Activated naive CD8-positive, alpha-beta T cell treated with anti-CD3 and anti-CD28 coated beads for 36 hours (primary cell): ENCODE measurements at places on chromosomes 12 and 14. TPM values are rescaled to one million over a fixed set of nuclear protein-coding genes. Genes with fewer than 3 reads are reported as not detected.
A peak's percentile ranks its signal among the peaks of the same experiment; 100 is the strongest.

DNA sequence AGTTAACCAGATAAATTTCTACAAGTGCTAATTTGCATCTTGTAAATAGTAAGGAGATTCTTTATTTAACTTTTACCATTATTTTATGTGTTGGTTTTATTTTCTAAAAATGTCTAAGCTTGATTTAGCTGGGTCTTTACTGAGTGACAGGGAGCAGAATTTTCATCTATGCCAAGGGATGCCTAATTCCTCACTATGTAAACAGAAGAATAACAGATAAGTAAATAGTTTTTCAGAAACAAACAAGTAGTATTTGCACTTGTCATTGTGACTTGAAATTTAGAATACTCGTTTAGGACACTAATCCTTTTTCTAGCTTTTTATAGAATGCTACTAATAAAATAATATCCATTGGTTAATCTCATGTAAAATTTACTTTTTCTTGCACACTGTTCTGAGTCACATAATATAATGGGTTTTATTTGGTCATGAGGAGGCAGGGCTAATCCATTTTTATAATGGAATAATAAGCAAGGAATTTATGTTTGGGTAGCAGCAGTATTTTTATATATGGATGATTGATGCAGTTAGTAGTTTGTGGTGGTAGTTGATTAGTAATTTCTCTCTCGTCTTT lies 746.5 kb downstream of the SLC6A15 start:
- DNase-seq, result no peak

DNA sequence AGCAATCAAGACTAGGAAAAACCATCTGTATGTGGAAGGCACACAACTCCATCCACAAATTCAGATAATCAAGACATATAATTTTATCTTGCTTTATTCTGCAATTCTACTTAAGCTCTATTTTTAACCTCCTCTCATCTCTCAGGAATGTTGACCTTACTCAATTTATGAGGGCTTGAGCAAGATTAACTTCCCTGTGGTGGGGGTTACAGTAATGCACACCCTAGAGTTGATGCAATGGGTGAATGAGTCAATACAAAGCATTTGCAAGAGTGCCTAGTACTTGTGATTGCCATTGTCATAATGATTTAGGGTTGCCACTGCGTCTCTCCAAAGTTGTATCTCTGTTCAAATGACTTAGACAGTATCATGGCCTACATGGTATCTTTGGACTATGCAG lies 1598.4 kb upstream of the TMEM132C start:
- no peak for DNase-seq

- no peak for DNase-seq
These were observed 62.8 kb downstream of the SMOC1 start for GRCh38 chr14:69941768-69942742.

DNA sequence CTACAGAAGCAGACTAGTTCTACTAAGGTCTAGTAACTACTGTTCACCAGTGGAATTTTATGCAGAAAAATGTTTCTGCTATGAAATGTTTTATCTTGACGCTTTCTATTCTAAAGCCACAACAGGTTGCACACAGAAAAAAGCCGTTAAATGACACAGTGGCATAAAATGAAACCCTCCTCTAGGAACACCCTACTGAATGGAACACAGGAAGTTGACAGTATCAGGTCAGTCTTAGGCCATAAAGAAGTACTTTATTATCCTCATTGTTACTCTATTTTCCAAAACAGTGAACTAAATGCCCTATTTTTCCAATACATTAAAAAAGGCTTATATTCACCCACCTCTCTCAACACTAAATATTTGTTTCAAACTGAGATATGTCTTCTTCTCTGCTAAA lies 21.9 kb downstream of the EPS8 start:
- DNase-seq, result no peak

DNA sequence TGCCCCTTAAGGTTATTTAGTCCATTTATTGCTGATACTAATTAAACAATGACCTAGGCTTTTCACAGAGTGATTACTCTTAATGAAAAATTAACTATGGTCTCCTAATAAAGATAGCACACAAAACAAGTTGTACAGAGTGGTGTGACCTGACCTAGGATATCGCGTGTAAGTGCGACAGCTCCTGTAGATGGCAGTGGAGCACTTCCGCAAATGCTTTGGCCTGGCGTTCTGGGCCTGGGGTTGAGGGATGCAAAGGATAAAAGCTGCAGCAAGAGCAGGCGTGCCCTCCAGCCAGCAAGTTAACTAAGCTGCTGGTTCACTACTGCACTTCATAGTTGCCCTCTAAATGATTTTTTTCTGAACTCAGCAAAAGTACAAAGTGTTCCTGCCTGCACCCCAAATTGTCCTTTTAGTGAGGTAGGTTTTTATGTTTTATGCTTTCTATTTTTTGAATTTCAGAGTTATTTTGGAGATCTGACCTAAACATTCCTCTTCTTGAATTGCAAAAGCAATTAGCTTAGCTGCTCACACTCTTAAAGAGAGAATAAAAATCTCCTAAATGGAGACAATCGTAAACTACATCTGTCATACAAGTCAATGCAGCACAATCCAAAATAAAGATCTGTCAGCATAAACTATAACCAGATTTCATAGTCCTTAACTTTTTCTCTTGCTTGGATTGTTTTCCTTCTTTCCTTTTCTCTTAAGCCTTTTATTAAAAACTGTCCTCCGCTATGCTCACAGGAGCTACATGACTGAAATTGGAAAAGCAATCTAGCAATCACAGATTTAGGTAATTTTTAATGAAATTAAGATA lies 379.6 kb downstream of the LRIG3 start:
- DNase-seq, result peak; percentile 2

- no peak for DNase-seq
These were observed 1.9 kb downstream of the CACNA2D4 start for GRCh38 chr12:1916371-1917171.

- no peak for DNase-seq
These were observed 363.6 kb upstream of the SFSWAP start for GRCh38 chr12:131347345-131347714.

- DNase-seq, result no peak
These were observed 113.2 kb upstream of the FLRT2 start for GRCh38 chr14:85416771-85417170.

DNA sequence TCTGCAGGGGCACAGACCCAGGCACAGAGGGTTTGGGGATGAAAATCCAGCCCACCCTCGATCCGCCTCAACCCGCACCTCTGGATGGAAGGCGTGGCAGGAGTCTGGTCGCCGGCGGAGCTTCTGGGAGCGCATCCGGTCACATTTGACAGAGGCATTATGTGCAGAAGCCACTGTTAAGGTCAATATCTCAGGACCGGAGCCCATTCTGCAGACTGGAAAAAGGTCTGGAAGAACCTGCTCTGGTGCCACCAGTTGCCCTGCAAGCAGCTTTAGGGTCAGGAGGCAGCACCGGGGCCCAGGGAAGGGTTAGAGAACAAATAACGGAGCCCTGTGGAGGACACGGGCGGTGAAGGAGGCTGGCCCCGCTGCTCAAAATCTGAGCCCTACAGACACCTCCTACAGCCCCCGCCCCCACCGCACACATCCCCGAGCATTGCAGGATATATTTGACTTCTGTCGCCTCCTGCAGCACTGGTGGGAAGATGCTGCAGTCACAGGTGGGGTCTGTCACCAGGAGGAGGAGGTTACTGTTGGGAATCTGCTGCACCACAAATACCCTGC lies 25.1 kb upstream of the LRTM2 start:
- no peak for DNase-seq

DNA sequence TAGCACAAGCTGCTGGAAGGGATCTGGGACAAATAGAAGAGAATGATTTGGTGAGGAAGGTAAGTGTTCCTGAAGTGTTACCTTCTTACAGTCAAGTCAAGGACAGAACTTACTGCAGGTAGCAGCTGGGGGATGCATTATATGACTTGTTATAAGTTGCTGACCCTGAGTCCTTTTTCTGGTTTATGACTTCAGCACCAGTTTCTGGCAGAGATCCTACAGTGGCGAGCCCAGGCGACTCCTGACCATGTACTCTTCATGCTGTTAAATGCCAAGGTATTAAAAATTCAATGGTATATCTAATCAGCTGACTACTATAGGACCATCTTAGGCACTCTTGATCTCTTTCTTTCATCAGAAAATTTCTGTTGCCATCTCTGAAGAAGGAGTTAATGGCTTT lies 45.1 kb upstream of the ATF1 start:
- no peak for DNase-seq

GRCh38 chr12:123387508-123388176 lies 3.7 kb downstream of the KMT5A start:
- no peak for DNase-seq

GRCh38 chr14:25904446-25904845 lies 693.4 kb downstream of the NOVA1 start:
- no peak for DNase-seq

- peak; percentile 11 for DNase-seq
These were observed 95.2 kb upstream of the PCED1B start for GRCh38 chr12:46983959-46984841.

- no peak for DNase-seq
These were observed 227.5 kb upstream of the LMO3 start for GRCh38 chr12:16833376-16834015.

DNA sequence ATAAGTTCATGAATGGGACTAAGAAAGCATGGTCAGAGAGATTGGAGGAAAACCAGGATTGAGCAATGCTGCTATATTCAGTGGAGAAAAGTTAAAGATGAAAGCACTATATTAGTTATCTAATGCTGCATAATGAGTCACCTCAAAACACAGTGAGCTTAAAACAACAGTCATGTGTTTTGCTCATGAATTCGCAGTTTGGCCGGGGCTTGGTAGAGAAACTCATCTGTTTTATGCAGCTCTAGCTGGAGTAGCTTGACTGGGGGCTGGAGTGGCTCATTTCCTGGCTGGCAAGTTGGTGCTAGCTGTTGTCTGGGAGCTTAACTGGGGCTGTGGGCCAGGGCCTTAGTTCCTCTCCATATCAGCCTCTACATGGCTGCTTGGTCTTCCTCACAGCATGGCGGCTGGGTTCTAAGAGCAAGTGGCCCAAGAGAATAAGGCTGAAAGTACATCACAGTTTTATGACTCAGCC lies 90.1 kb downstream of the ADCK1 start:
- no peak for DNase-seq

DNA sequence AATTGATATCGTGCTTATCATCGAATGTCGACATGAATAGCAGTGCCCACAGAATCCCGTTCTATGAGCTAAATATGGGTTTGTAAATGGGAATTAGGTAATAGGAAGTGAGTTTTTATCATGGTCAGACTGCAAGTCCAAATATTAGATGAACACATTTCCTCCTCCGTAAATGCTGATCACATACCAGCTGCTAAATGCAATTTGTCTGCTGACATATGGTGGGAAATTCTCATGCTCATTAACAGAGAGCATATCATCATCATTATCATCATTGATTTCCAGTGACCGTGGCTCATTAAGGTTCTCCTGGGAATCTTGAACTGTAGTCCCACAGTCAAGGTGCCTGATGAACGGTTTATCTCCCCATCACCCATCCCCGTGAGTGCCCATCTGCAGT lies 998.8 kb upstream of the TMEM132C start:
- no peak for DNase-seq

DNA sequence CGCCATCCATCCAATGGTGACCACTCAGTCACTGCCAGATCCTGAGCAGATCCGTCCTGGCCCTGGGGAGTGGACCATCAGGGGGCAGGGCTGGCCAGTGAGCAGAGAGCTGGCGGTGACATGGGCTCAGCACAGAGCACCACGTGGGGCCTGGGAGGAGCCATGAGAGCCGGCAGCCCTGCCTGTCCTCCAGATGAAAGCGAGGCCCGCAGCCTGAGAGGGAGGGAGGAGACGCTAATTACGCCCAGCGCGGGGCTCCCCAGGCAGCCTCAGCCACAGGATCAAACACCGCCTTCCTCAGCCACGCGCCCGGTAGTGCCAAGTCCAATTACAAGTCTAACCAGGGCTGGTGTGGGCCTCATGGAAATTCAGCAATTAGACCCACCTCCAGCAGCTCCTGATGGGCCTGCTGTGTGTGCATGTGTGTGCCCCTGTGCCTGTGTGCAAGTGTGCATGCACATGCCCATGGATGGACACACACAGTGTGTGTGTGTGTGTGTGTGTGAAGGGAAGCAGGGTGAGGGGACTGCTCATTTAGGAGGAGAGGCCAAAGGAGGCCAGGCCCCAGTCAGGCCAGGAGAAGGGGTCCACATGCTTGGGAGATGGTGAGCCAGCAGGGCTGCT lies 68.0 kb downstream of the KIF26A start:
- DNase-seq, result no peak

- no peak for DNase-seq
These were observed 29.8 kb downstream of the FNTB start for GRCh38 chr14:65016471-65016870.

DNA sequence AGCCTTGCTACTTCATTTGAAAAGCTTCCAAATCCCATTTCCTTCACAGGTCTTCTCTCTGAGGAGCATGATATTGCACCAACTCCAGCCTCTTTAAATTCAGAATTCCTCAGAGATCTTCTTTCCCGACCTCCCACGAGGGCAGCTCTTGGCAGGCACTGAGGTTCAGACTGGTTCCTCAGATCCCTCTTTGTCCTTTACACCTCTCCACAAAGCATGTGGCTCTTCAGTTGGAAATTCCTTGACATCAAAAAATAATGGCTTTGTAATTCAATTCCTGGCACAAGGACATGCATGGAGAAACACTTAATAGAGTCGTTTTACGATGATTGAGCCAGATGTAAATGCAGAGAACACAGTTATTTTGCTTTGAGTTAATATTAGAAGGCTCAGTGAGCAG lies 63.2 kb upstream of the TMX1 start:
- no peak for DNase-seq

- DNase-seq, result no peak
These were observed 442.4 kb upstream of the MGAT4C start for GRCh38 chr12:86698641-86698980.

GRCh38 chr14:105059035-105059924 lies 6.0 kb downstream of the GPR132 start:
- DNase-seq, result peak; percentile 76

- DNase-seq, result no peak
These were observed 68.1 kb upstream of the TSPAN11 start for GRCh38 chr12:30858471-30858870.

GRCh38 chr12:1332327-1332726 lies 262.1 kb downstream of the FBXL14 start:
- no peak for DNase-seq

DNA sequence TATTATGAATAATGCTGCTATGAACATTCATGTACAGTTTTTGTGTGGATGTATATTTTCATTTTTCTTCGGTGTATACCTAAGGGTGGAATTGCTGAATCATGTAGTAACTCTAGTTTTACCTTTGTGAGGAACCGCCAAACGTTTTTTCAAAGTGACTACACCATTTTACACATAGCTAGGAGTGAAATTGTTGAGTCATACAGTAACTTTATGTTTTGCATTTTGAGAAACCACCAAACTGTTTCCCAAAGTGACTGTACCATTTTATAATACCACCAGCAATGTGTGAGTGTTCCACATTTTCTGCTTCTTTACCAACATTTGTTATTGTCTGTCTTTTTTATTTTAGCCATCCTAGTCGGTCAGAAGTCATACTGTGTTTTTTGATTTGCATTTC lies 3.1 kb upstream of the TPH2 start:
- DNase-seq, result no peak

OVCH1 gene
- not detected for total RNA-seq

STAB2 gene
- not detected for total RNA-seq

HCAR2 gene
- total RNA-seq, result not detected

DEPDC4 gene
- total RNA-seq, result 2.4 TPM

MYF6 gene
- total RNA-seq, result not detected

PIK3C2G gene
- not detected for total RNA-seq

SSTR1 gene
- not detected for total RNA-seq

CLEC6A gene
- not detected for total RNA-seq

HSPB8 gene
- total RNA-seq, result not detected

INSM2 gene
- total RNA-seq, result not detected

DAO gene
- not detected for total RNA-seq
